ENCODE measurements at places on chromosomes 2 and 18.
A peak's percentile ranks its signal among the peaks of the same experiment; 100 is the strongest.

DNA sequence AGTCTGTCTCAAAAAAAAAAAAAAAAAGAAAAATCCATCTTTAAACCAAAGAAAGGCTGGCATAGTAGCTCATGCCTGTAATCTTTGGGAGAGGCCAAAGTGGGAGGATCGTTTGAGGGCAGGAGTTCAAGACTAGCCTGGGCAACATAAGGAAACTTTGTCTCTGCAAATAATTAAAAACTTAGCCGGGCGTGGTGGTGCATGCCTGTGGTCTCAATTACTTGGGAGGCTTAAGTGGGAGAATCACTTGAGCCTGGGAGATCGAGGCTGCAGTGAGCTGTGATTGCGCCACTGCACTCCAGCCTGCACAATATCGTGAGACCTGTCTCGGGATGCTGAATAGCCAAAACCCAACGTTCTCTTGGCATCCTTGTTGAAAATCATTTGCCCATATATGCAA lies 6.1 kb downstream of the CNOT11 start:
- DNase-seq = no peak

GRCh38 chr18:49486606-49486952 lies 455 bp downstream of the C18orf32 start:
- no peak for DNase-seq

GRCh38 chr2:109386004-109386695 lies 227.6 kb downstream of the SEPTIN10 start:
- no peak for DNase-seq

DNA sequence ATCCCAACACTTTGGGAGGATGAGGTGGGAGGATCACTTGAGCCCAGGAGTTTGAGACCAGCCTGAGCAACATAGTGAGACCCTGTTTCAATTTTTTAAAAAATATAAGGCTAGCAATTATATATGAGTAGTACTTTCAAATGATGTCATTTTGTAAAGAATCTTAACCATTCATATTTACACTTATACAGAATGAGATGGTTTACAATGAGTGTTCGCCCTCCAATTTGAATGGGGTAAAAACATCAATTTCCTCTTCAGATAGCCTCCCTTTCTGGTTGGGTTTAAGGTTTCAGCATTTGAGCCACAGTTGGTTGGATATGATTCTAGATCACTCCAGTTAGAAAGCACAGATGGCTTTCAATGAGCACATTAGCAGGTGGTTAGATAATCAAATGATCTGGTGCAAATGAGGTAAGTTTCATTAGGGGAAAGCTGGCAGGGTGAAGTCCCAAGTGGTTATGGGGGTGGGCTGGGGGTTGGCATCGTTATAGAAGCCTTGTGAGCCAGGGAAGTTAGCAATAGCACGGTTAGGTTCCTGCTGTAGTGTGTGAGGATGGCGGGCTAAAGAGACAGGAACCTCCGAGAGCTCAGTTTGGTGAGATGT lies 63.9 kb downstream of the TRPM8 start:
- no peak for DNase-seq

DNA sequence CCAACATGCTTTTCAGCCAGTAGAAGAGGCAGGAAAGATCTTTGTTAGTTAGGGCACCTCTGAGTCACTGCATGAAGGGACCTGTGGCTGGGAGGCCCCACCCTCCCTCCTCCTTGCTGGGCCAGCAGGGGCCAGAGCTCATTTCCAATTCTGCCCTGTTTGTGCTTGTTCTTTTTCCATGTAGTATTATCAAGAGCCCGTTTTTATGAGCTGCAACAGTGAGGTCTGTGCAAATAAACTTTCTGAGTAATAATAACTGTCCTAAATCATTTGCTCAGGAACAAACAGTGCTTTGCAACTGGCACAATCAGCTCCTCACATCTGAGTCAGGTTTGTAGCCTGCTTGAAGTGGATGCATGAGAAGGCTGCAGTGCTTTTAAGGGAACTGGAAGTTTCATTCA lies 128.0 kb downstream of the ARL4C start:
- peak; percentile 18 for DNase-seq

DNA sequence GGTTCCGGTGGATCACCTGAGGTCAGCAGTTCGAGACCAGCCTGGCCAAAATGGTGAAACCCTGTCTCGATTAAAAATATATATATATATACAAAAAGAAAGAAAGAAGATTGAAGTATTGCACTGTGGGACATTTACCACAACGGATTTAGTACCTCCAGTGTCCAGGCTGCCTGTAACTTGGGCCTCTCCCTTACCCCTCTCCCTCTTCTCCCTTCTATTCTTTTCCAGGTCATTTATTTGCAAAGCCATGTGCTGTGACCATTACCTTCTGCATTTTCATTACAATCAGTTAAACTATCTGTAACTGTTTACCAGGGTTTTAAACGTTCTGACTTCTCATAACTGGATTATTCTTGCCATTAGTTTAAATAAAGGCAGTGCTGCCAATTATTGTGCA lies 400.9 kb upstream of the ZNF804A start:
- no peak for DNase-seq

DNA sequence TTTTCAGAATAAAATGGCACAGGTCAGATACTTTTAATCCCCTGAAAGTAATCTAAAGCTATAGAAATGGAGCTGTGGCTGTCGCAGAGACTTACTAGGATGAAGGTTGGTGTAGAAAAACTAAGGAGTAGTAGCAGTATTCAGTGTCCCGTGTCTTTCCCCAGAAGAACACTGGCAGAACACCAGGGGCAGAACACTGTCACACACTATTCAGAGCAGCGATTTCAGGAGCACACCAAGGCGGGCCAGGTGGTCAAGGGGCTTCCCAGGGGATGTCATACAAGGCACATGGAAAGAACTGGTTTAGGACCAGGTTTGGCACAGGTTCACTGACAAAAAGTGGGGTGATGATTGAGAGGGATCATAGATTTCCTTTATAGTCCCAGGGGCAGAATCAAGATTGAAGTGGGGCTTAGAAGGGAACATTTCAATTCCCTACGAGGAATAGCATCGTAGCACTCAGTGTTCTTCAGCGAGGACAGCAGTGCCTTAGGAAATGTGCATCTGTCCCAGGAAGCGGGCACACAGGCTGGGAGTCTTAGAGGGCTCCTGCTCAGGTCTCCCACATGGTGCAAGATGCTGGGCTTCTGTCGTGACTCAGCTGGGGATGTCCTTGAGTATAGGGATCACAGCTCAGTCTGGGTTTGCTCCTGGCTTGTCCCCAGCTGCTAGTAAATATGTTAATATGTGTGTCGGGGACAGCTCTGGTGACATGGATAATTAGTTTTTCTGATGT lies 22.6 kb downstream of the BCL2L11 start:
- DNase-seq = no peak

GRCh38 chr2:219508971-219509779 lies 5.1 kb upstream of the ASIC4 start:
- DNase-seq = no peak

GRCh38 chr2:84894758-84895520 lies 10.5 kb upstream of the TMSB10 start:
- DNase-seq = no peak

DNA sequence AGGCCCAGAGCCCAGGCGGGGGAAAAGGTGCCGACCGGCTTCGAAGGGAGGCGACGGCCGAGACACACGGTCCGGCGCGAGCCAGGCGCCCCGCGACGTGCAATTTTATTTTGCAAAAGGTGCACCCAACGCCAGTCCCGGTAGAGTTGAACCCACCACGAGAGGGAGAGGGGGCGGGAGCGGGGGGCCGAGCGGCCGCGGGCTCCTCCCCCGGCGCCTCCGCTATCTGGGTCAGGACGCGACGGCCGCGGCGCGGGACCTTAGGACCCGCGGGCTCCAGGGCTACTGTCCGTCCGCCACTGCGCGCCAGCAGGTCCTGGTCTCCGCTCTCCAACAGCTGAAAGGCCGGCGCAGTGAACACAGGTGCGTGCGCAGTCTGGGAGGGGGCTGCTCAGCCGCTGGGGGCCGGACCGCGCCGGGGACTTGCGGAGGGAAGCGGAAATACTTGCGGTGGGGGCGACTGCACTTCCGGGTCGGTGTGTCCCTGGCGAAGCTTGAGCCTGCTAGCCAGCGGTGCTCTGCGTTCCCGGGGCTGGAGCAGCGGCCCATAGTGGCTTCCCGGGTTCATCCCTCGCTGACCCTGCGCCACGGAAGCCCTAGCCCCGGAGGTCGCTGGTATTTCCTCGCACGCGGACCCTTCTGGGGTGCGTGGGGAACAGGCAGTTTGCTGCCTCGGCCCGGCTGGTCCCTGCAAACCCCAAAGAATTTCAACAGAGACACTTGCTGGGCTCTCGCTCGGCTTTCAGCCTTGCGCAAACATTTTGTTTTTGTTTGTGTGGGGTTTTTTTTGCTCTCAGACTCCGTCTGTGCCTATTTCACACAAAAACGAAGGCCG lies at the start of gene RMDN2:
Gene RMDN2 (plus strand): TSS at position 225 of the 835 bp plus-strand sequence. CDS start 3,991 bp downstream, outside the sequence.
- DNase-seq = peak; percentile 53

DNA sequence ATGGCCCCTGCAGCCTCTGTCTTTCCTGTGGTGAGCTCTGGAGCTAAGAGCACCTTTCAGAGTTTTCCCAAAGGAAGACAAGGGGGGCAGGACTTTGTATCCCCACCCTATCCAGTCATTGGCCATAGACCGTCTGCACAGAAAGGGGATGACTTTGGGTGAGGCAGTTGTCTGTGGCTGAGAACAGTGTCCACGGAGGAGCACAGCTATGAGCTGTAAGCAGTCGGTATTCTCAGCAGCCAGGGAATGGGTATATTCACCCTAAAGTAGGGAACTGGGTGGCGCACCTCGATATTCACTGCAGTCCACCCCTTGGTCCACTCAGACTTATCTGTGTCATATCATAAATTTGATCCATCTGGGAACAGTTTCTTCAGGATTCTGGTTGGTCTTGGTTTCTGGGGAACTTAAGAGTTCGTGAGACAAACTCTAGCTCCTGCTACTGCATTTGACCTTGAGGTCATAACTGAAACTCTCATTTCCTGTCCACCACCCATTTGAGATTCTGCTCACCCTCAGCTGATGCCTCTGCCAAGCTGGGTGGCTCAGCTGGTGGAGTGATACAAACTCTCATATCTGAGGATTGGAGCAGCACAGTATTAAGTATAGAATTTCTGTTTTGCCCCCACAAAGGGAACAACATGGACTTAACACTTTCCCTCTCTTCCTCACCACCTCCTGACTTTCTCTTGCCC lies 45.2 kb upstream of the SCG2 start:
- no peak for DNase-seq

DNA sequence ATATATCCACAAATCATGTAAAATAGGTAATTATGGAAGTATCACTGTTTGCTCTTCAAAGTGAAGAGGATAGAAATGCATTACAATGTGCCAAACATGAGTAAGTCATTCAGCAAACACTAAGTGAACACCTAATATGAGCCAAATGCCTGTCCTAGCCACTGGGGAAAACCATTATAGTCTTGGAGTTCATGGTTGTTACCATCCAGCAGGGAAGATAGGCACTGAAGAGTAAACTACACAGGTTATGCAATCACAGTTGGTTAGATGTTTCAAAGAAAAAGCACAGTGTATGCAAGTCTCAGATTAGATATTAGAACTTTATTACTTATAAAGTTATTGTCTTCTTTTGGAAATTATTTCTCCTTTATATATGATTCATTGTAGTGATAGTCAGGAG lies 3.9 kb upstream of the SERPINB2 start:
- DNase-seq = no peak

DNA sequence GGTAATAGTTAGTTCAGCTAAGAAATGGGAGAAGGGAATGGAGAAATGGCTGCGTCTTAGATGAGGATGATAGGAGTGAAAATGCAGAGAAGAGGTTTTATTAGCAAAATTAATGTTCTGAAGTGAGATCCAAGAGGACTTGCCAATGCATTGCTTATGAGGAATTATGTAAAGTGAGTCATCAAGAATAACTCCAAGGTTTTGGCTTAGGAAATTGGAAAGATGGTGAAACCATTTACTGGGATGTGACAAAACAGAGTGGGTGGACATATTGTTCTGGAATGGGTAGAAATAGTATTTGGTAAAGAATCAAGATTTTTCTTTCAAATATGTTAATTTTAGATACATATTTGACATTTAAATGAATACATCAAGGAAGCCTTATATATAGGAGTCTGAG lies 306.6 kb upstream of the CYRIA start:
- no peak for DNase-seq

DNA sequence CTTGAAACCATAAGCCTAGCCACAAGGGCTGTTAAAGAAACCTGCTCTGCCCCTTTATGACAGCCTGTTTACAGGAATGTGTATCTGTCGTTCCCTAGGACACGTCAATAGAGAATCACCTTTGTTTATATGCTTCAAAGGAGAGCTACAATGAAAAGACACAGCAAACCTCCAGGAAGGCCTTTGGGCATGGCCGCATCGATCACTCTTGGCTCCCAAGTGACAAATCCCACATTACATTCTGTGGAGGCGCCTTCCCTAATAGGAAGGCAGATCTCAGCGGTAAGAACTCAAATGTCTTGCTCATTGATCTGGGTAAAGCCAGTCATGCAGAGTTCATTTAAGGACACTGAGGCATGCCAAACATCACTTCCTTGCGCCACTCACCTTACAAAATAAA lies 26.5 kb downstream of the KIAA2012 start:
- no peak for DNase-seq

DNA sequence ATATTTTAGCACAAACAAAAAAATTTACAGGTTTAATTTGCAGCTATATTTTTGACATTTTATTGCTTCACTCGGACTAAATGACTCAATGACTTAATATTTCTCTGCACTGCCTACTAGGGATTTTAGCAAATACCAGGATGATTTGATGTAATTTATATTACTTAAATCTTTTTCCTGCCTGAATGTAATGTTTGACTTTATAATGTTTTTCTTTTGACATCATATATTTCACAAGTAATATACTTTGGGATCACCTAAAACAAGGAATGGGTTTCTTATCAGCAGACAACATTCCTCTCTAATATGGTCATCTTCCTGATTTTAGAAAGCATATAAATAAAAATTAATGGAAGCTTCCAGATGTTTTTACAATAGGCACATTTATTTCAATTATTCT lies 253.2 kb upstream of the EPC2 start:
- DNase-seq = no peak

- DNase-seq = no peak
Observed at GRCh38 chr2:170243118-170243837, 65.3 kb downstream of the MYO3B start.

- DNase-seq = no peak
Observed at GRCh38 chr2:30414961-30415360, 32.1 kb upstream of the LCLAT1 start.

DNA sequence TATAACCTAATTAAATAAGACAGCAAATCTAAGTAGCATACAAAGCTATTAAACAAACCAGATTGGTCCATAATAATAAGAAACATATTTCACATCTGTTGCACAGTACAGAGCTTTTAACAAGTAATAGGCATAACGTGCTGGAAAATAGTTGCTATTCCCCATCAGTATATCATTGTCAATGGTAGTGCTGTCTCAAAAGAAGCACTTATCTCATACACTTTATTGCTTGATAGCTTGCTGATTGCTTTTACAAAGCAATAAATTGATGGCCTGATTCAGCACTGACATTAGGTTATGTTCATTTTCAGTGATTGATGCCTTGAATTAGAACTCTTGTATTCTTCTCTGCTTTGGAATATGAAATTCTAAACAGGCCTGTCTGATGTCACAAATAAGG lies 641.7 kb downstream of the CBLN2 start:
- DNase-seq = no peak

DNA sequence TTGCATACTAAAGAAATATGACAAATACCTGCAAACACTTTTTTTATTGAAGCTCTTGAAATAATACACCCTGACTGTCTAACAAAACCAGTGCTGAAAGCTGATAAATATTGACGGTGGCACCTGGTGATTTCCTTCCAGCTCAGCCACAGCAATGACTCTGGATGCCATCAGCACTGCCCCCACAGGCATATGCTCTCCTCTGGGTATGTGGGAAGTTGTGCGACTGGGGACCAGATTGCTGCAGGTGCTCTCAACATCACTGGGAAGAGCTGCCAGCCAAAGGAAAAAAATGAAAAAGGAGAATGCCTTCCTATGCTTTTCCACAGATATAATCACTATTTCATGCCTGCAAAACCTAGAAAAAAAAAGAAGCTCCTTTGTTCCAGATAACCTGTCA lies 141.5 kb downstream of the PIGN start:
- no peak for DNase-seq

All from CD4-positive, CD25-positive, alpha-beta regulatory T cell (primary cell).